GM12864 (cell line): ENCODE measurements at places on chromosomes 13 and 19.
A peak's percentile ranks its signal among the peaks of the same experiment; 100 is the strongest.

GRCh38 chr13:37576601-37577000 is 22.0 kb downstream of the POSTN start:
- no peak for DNase-seq

GRCh38 chr13:33281951-33282595 is 3.5 kb downstream of the STARD13 start:
- DNase-seq = no peak

- peak; percentile 99 for DNase-seq
Measured at GRCh38 chr13:48562296-48563066, 29.6 kb upstream of the RCBTB2 start.

DNA sequence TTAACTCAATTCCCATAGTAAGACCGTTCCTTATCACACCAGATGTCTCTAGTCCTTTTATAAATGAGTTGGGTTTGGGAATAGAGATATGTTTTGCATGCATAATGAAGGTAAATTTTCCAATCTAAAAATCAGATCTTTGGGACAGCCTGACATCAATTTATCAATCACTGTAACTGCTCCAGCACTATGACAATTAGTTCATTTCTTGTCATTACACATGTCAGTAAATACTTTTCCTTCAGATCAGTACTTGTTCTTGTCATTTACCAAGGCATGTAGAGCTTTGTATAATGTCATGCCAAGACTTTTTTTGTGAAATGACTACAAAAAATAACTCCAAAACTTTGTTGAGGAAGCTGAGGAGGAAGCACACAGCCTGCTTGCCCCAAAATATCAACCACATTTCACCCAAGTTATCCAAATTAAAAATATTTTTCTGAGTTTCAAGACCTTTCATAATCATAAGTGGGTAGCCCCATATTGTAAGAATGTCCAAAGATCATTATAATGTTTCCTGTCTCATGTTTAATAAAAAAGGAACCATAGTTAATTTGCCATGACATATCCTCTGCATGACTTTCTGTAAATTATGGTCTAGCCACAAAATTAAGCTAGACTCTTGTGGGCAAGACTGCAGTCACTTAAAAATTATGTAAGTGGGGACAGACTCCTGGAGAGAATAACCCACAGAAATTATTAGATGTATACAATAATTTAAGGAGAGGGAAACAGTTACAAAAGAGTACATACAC is 586.8 kb downstream of the TBC1D4 start:
- DNase-seq = no peak

DNA sequence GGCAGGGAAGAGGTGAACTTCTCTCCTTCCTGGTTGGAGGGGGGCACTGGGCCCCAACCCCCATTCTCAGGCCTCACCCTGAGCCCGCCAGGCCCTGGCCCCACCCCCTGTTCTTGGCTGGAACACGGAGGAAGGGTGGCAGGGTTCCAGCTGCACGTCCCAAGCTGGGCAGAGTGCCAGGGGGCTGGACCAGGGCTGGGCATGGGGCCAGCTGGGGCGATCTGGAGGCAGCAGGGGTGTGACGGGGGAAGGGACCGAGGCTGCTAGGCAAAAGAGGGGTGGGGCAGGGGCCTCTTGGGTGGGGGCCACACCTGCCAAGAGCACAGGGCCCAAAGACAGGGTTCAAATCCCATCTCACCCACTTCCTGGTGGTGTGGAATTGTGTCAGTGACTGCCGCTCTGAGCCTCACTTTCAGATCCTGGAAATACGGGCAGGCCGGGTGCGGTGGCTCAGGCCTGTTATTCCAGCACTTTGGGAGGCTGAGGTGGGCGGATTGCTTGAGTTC is 2.2 kb downstream of the HIF3A start:
- no peak for DNase-seq

DNA sequence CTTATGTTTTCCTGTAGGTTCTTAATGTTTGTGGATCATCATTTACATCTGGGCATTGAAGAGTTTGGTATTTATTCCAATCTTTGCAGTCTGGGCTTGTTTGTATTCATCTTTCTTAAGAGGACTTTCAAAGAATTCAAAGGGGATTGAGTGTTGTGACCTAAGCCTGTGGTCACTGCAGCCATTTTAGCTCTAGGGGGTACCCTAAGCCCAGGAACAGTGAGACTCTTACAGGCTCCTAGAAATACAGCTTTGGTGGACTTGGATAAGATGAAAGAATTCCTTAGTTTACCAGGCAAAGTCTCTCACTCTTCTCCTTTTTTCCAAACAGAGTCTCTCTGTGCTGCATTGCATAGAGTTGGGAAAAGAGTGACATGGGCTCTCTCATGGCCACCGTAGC is 2539.0 kb upstream of the PCDH20 start:
- no peak for DNase-seq

DNA sequence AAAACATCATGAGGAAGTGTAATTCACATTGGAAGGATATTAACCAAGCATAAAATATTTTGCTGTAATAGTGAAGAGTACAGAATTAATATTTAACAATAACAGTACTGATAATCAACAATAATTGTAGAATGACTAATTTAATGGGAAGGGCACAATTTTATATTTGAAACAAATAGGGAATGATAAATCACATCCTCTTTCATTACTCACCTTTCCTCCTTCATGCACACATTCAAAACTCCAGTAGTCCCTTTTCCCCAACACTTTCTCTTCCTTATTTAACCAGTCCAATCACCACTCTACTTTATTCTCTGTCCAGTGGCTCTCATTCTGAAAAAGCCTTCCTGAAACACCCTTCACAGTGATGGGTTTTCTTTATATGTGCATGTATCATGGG is 110.8 kb upstream of the POSTN start:
- DNase-seq = no peak

- DNase-seq = no peak
Measured at GRCh38 chr13:80454245-80454644, 113.3 kb upstream of the SPRY2 start.

DNA sequence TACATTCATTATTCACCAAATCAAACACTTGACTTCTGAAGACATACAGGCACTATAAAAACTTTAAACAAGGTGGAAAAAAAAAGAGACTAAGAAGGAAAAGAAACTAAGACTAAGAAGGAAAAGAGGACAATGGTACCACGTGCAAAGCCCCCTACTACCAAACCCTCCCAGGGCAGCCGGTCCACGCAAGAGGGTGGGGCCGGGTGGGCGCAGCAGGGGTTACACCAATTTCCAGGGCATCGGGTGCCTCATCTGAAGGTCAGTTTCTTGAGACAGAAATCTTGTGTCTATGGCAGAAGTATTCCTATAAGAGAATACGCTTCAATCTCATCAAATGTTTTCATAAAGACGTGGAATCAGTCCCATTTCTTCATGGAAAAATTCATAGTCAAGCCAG is 131.5 kb downstream of the NUFIP1 start:
- no peak for DNase-seq

- no peak for DNase-seq
Measured at GRCh38 chr13:40619479-40619814, 47.0 kb downstream of the FOXO1 start.

- no peak for DNase-seq
Measured at GRCh38 chr19:29547361-29547960, 21.7 kb downstream of the VSTM2B start.

DNA sequence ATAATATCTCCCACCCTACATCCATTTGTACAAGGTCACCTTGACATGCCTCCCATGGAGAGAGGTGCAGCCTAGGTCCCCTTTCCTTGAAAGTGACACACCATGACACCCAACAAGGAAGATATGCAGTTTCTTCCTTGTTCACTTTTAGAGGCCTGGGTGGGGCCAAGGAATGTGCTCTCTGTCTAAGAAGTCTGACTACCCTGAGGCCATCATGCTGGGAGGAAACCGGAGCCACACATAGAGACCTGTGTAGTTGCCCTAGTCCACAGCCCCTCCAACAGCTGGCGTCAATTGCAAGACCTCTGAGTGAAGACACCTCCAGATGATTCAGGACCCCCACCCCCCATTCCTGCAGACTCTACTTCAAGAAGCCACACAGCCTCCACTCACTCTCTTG is 11.0 kb downstream of the SYDE1 start:
- DNase-seq = no peak

- DNase-seq = no peak
Measured at GRCh38 chr19:5018224-5019015, 49.5 kb downstream of the KDM4B start.

DNA sequence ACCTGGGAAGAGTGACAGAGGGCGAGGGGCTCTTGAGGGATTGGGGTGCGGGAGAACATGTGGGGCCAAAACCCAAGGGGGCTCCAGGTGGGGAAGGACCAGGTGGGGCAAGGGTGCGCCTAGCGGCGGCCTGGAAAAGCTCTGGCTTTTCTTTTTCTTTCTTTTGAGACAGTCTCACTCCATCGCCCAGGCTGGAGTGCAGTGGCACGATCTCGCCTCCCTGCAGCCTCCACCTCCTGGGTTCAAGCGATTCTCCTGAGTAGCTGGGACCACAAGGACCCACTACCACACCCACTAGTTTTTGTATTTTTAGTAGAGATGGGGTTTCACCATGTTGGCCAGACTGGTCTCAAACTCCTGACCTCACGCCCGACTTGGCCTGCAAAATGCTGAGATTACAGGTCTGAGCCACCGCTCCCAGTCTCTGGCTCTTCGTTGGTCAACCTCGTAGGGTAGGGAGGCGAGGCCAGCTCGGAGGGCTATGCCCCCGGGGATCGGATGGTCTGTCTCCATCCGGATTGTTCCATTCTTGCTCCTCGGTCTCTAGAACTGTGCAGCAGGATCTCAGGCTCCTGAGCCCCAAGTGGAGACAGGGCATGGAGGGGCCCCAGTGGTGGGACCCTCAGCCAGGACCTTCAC is 3.7 kb downstream of the GADD45B start:
- no peak for DNase-seq

DNA sequence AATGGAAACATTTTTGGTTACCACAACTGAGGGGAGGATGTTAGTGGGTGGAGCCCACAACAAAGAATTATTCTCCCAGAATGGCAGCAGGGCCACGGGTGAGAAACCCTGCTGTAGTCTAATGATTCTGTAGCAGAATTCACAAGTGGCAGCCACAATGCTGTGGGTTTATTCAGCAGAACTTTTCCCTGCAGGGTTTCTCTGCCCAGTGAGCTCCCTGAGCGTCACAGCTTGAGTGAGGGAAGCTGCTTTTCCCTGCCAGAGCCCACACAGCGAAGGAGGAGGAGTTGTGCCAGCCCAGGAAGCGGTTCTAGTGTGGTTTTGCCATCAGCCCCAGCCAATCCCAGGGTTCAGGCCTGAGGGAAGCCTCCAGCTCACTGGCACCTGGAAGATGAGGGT is 4.4 kb downstream of the ATP12A start:
- no peak for DNase-seq

- DNase-seq = no peak
Measured at GRCh38 chr13:25095851-25096453, at the start of gene PABPC3. TSS of gene PABPC3 (plus strand) at chr13:25096136. CDS start at chr13:25096199, 63 bp downstream.

GRCh38 chr19:31286491-31286890 is 62.7 kb downstream of the TSHZ3 start:
- DNase-seq = no peak

DNA sequence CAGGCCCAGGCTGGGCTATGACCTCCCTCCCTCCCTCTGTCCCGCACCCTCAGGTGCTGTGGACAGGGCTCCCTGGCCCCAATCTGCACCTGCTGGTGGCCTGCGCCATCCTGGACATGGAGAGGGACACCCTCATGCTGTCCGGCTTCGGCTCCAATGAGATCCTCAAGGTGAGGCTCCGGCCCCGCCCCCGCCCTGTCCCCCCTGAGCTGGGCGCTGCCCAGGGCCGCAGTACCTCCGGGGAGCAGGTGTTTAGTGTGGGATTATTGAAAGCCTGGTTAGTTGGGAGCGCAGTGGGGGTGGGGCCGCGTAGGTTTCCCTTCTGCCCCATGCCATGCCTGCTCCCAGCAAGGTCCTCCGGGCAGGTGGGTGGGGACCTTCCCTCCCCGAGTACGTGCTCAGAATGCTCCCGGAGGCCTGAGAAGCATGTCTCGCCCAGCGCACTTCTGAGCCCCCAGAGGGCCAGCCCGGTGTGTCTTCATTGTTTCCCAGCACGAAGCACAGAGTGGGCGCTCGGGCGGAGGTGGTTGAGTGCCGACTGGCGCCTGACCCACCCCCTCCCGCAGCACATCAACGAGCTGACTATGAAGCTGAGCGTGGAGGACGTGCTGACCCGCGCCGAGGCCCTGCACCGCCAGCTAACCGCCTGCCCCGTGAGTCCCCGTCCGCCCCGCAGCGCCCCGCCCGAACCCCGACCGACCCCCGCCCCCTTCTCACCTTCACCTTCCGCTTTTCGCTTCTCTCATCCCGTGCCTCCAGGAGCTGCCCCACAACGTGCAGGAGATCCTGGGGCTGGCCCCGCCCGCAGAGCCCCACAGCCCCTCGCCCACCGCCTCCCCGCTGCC is 8.8 kb downstream of the IL4I1 start:
- no peak for DNase-seq

- no peak for DNase-seq
Measured at GRCh38 chr19:11626252-11626651, 29.0 kb downstream of the ZNF627 start.

- DNase-seq = no peak
Measured at GRCh38 chr19:33726756-33727155, 69.9 kb upstream of the KCTD15 start.

DNA sequence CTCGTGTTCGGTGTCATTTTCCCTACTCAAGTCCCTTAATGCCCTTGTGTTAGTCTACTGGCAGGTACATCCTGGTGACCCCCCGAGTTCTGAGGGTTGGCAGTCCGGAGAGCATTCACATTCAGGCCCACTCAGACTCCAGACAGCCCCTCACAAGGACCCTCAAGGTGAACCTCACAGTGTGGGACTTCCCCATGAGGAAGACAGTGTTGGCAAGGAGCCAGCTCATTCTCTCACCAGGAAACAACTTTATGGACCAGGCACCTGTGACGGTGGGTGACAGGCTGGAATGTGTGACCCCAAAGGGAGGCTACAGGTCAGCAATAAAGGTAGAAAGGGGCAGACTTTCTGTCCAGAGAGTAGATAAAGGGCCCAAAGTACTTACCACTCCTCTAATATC is 24.5 kb downstream of the RDH8 start:
- DNase-seq = no peak

- no peak for DNase-seq
Measured at GRCh38 chr19:3210347-3211017, 14.0 kb upstream of the CELF5 start.

DNA sequence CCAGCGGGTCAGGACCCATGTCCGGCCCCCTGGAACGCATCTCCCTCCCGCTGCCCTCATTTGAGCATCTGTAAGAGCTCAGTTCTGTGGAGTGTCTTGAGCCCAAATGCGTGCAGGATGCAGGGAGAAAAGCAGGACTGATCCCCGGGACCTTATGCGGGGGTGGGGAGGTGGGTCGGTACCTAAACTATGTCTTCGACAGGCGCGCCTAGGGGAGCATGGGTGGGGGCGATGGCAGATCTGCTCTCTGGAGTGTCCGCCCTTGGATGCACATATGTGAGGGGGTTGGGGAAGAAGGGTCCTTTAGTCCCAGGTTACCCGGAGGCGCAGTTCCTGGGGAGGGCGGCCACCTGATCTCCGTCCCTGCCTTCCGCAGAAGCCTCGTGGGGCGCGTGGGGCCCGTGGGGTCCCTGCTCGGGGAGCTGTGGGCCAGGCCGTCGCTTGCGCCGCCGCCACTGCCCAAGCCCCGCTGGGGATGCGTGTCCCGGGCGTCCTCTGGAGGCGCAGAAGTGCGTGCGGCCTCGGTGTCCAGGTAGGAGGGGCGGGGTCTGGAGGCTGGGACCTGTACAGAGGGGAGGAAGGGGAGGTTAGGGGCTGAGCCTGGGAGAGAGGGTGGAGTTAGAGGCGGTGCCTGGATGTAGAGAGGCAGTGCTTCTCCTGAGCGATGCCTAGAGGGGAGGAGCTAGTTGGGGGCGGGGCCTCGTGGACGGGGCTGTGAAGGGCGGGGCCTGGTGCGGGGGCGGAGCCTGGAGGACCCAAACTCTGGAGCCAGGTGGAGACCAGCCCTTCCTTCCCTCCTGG is 2.9 kb downstream of the CILP2 start:
- DNase-seq = peak; percentile 69
